Stimulated activated CD4-positive, alpha-beta T cell treated with anti-CD3 and anti-CD28 coated beads, Interleukin-12 subunit alpha, Interleukin-12 subunit beta, amount 100 ng/mL, for 4 hours (primary cell): ENCODE measurements at places on chromosomes 7 and 10.

DNA sequence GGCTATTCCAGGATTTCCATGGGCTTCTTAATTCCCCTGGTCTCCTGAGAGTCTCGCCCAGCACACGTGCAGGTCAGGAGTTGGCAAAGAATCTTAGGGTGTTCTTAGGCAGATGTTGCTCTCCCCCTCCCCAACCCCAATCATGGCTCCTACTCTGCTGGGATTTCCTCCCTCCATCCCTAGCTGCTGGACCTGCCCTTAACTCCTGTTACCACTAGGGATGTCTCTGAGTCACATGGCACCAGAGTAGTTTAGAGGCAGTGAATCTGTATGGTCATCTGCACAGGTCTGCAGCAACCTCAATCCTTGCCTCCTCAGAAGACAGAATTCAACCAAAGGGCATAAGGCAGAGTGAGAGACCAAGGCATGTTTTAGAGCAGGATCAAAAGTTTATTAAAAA lies 51.8 kb upstream of the CHST3 start:
- DNase-seq: no peak

GRCh38 chr10:12195603-12196506 lies at the start of the genes CDC123 and NUDT5:
Gene CDC123, plus strand, starts transcription at chr10:12196188. Its CDS starts 58 bp downstream, at chr10:12196246.
Gene NUDT5, minus strand, starts transcription at chr10:12195891. Its CDS starts 9,600 bp downstream, at chr10:12186291.
- DNase-seq: peak; percentile 76

GRCh38 chr7:28276298-28276697 lies 95.7 kb upstream of the JAZF1 start:
- no peak for DNase-seq

GRCh38 chr7:47488969-47489342 lies 93.0 kb downstream of the TNS3 start:
- no peak for DNase-seq

- DNase-seq: no peak
Observed at GRCh38 chr7:11328309-11328708, 354.6 kb downstream of the PHF14 start.

GRCh38 chr10:101222683-101223273 lies 6.5 kb downstream of the LBX1 start:
- DNase-seq: no peak

DNA sequence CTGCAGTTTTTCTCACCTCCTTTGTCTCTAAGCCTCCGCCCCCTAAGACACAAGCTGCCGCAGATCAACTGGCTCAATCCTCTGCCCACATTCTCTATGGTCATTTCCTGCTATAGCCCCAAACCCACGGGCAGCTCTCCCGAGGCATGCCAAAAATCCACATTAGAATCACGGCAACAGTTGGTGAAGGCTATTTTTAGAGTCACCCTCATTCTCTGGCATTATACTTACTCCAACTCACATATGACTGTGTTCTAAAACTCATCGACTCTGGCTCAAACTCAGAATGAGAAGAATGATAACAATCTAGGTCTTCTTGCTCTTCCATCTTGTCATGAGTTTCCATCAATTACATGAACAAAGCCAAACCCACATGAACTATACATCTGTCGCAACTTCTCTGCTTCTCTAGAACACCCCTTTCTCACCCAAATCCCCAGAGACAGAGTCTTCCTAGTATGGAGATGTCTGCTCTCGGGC lies 10.9 kb upstream of the KIAA1549 start:
- DNase-seq: no peak

DNA sequence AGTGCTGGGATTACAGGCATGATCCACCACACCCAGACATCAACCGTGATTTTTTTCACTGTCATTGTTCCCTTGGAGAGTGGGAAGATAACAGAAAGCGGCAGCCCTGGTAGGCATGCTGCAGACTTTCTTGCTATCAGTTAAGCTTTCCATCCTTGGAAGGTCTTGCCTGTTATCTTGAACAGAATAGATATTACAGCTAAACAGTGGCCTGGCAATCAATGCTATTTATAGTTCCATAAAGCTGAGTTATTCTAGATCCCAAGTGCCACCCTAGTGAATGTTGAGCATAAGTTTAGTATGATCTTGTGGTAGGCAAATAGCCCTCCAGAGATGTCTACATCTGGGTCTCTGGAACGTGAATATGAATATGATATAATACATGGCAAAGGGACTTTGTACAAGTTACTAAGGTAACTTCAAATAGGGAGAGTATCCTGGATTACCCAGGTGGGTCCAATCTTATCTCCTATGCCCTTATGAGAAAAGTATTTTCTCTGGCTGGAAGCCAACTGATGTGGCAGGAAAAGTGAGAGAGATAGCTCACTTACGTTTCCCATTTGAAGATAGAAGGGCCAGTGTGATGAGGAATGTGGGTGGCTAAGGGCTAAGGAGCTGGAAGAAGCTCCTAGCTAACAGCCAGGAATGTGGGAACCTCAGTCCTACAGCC lies 609.1 kb upstream of the IGFBP3 start:
- no peak for DNase-seq
